Smooth muscle cell of the umbilical artery (primary cell): ENCODE measurements at places on chromosomes 16 and 17. TPM values are rescaled to one million over a fixed set of nuclear protein-coding genes. Genes with fewer than 3 reads are reported as not detected.

Gene MYOCD
- total RNA-seq = 5.2 and 32.7 TPM in 2 replicates

Gene ATPAF2
- total RNA-seq = 15.4 and 16.0 TPM in 2 replicates

Gene SOST
- not detected in 2 replicates for total RNA-seq

Gene ICAM2
- 2.1 and 4.2 TPM in 2 replicates for total RNA-seq

Gene HLF
- total RNA-seq = not detected in 2 replicates

Gene GRIN2C
- 0.18 and 0.30 TPM in 2 replicates for total RNA-seq
